Chondrocyte (in vitro differentiated cells): ENCODE measurements at places on chromosomes 12 and 14. TPM values are rescaled to one million over a fixed set of nuclear protein-coding genes. Genes with fewer than 3 reads are reported as not detected.

- no peak overlapping the region for H3K27ac ChIP-seq
- no peak overlapping the region for H3K4me3 ChIP-seq
- no peaks in the 10 kb centered on the region for H3K27me3 ChIP-seq
- no peak for DNase-seq
Measured at GRCh38 chr12:125657681-125658080, 592.4 kb downstream of the AACS start.

DNA sequence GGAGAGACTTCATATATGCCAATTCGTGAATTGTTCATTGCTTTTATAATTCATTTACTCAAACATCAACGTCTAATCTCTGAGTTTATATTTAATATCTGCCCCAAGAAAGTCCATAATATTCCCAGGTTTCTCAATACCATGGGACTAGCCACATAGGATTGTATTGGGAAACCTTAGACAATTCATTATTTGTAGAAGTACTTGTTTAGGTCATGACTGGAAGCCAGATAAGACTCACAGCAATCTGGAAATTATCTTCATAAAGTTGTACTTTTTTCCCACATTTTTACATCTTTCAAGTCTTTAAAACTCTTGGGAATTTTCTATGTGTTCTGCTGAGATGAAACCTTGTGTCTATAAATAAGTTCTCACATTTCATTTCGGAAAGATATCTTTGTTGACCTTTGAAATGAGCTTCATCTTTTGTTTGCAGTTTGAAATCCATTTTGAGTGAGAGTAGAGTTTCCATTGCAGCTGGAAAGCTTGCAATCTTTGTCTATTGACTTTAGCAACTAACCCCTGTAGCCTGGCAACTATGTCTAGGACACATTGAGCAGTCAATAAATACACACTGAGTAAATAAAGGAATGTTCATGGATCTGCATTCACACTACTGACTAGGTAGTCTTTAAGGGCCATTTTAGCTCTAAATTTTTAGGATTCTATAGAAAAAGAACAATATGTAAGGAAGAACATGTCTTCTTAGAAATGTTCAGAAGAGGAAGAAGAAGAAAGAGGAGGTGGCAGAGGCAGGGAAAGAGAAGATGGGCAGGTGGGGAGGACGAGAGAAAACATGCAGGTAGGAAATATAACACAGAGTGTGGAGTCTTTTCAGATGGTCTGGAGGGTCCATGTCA lies 154.4 kb downstream of the LRIG3 start:
- no peak for DNase-seq
- H3K4me1 ChIP-seq: peaks cover 50% of the 10 kb centered on the region
- H3K36me3 ChIP-seq: peaks cover 7% of the 10 kb centered on the region
- H3K27ac ChIP-seq: peak overlapping the region; percentile 54
- H3K4me3 ChIP-seq: no peak overlapping the region

- no peak for DNase-seq
- no peaks in the 10 kb centered on the region for H3K27me3 ChIP-seq
- no peak overlapping the region for H3K27ac ChIP-seq
- H3K4me3 ChIP-seq: no peak overlapping the region
- no peaks in the 10 kb centered on the region for H3K36me3 ChIP-seq
Measured at GRCh38 chr12:91565246-91565645, 382.6 kb upstream of the DCN start.

DNA sequence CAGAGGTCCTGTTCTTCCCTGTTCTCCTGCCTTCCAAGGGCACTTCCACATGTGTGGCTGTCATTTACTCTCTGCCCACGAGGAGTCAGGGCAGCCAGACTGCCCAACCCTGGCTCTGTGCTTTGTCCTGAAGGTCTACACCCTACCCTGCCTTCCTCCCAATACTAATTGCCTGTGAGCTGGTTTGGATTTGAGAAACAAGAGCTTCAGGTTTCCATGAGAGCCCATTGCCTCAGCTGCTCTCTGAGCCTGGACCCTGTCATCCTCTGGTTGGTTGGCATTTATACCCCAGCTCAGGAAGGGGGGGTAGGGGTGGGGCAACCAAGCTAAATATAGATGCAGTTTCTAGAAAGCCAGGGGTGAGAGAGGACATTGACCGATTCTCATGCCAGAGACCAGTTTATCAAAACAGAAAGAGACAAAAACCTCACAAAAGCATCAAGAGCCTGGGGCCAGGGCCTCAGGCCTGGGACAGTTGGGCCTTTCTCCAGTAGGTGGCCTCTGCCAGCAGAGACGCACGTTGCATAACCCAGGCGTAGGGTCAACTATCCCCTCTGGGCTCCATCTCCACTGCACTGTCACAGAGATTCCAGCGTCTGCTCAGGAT lies 34.5 kb downstream of the VDR start:
- DNase-seq: no peak
- no peak overlapping the region for H3K4me3 ChIP-seq
- H3K36me3 ChIP-seq: peaks cover under 1% of the 10 kb centered on the region
- H3K27me3 ChIP-seq: no peaks in the 10 kb centered on the region

DNA sequence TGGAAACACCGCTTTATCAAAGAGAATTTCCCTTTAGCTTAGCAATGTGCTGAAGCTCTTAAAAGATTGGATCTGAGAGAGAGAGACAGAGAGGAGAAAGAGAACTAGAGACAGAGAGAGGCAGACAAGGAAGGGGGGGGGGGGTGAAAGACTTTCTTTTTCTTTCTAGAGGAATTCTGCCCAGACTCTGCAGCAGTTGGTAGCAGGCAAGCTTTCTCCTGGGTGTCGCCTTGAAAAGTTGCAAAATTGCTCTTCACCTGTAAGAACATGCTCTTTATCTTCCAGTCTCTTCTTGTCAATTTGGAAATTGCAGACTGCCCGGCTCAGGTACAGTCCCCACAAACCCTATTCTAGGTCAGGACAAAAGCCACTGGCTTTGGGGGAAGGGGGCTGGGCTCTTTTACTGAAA lies 2.9 kb upstream of the OTX2 start:
- H3K36me3 ChIP-seq: peaks cover 5% of the 10 kb centered on the region
- no peak overlapping the region for H3K4me3 ChIP-seq
- H3K27me3 ChIP-seq: peaks cover 80% of the 10 kb centered on the region
- DNase-seq: no peak

DNA sequence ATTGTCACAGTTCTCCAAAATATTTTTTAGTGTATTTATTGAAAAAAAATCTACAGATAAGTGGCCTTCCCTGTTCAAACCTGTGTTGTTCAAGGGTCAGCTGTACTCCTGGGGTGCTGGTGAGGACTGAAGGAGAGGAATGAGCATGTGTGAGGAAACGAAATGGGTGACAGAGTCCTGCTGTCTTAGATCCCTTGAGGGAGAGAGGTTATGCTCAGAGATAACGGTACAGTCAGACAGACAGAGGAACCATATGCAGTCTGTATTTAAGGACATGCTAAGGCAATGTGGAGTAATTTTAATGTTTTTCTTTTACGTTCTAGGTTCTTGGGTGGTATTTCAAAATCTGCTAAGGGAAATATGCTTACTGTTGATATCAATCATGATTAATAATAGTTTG lies 352.9 kb upstream of the RGS6 start:
- no peak overlapping the region for H3K4me3 ChIP-seq
- no peak for DNase-seq
- no peaks in the 10 kb centered on the region for H3K27me3 ChIP-seq
- H3K4me1 ChIP-seq: peaks cover 76% of the 10 kb centered on the region
- no peaks in the 10 kb centered on the region for H3K36me3 ChIP-seq

DNA sequence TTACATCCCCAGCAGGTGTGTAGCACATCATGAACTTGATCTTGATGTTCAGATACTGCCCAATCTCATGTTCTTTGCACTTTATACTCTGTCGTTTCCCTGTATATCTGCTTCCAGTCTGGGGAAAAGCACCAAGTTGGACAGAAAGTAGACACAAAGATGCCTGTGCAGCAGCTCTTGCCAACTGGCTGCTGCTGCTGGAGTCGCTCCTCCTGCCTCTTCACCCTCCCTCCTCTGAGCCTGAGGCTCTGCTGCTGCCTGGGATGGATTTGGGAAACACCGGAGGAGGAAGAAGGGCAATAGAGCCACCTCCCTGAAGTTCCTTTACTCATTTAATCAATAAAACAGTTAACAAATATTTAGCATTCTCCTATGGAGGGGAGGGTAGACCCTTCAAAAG lies 32.4 kb downstream of the ADCK1 start:
- DNase-seq: no peak
- H3K27ac ChIP-seq: no peak overlapping the region
- H3K4me1 ChIP-seq: no peaks in the 10 kb centered on the region
- H3K36me3 ChIP-seq: peaks cover 18% of the 10 kb centered on the region
- H3K4me3 ChIP-seq: no peak overlapping the region

DNA sequence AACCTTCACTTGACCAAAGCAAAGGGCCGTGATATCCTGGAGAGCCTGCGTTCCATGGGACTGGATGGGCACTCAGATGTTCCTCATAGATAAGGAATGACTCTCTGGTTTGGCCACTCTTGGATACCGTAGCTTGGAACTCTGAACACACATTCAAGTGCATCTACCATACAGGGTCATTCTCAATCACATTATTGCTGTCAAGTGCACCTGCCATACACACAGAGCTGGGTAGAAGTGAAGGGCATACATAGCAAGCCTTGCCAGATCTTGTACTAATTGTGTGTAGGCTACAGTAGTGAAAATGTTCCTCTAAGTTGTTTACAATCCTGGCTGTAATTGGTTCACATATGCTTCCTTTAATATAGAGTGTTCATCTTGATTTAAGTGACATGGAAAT lies 58.3 kb downstream of the PELI2 start:
- DNase-seq: no peak
- H3K36me3 ChIP-seq: peaks cover 4% of the 10 kb centered on the region
- peaks cover 30% of the 10 kb centered on the region for H3K4me1 ChIP-seq
- no peak overlapping the region for H3K4me3 ChIP-seq
- no peaks in the 10 kb centered on the region for H3K27me3 ChIP-seq

- H3K27ac ChIP-seq: no peak overlapping the region
- H3K27me3 ChIP-seq: peaks cover 3% of the 10 kb centered on the region
- no peaks in the 10 kb centered on the region for H3K4me1 ChIP-seq
- H3K4me3 ChIP-seq: no peak overlapping the region
Measured at GRCh38 chr12:115828168-115828567, 449.3 kb downstream of the MED13L start.

DNA sequence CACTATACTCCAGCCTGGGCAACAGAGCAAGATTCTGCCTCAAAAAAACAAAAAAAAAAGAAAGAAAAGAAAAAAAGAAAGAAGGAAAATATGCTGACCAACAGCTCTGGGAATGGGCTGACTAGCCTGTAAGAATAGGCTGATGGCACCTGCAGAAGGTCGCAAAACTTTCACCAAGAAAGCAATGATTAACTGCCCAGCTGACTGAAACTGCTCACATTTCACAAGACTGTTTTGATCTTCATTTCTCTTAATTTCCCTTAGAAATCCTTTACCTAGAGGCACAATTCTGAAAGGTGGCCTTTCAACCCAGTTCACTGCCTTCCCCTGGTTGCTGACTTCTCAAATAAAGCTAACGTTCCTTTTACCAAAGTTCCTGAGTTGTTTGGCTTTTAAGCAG lies 12.4 kb downstream of the BEST3 start:
- no peaks in the 10 kb centered on the region for H3K36me3 ChIP-seq
- H3K4me3 ChIP-seq: no peak overlapping the region
- DNase-seq: no peak
- H3K27me3 ChIP-seq: no peaks in the 10 kb centered on the region

- no peak overlapping the region for H3K4me3 ChIP-seq
- peaks cover 2% of the 10 kb centered on the region for H3K27me3 ChIP-seq
- no peak overlapping the region for H3K27ac ChIP-seq
- DNase-seq: no peak
- H3K36me3 ChIP-seq: no peaks in the 10 kb centered on the region
Measured at GRCh38 chr12:14135996-14136395, 154.6 kb upstream of the GRIN2B start.

GRCh38 chr12:115943630-115944391 lies 333.7 kb downstream of the MED13L start:
- peaks cover 6% of the 10 kb centered on the region for H3K4me1 ChIP-seq
- DNase-seq: no peak
- no peaks in the 10 kb centered on the region for H3K27me3 ChIP-seq
- peaks cover 4% of the 10 kb centered on the region for H3K36me3 ChIP-seq

GRCh38 chr12:47276621-47277309 lies 197.0 kb upstream of the AMIGO2 start:
- peak overlapping the region; percentile 37 for H3K27ac ChIP-seq
- H3K36me3 ChIP-seq: no peaks in the 10 kb centered on the region
- no peak overlapping the region for H3K4me3 ChIP-seq
- H3K27me3 ChIP-seq: no peaks in the 10 kb centered on the region

DNA sequence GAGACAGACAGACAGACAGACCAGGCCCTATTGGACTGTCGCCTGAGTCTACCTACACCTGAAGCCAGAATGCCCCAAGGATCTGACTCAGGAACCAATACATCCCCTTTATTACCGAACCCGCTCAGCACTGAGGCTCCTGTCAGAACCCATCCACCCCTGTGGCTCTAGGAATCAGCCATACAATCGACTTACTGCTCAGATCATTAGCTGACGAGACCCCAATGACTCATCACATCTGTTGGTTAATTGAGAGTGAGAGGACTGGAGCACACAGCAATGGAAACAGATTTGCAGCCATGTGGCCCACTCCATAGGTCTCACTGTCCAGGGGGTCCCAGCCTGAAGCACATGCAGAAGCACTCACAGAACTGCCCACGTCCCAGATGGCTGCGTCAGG lies 15.2 kb downstream of the ITPK1 start:
- H3K27ac ChIP-seq: no peak overlapping the region
- H3K27me3 ChIP-seq: no peaks in the 10 kb centered on the region
- no peaks in the 10 kb centered on the region for H3K4me1 ChIP-seq
- no peaks in the 10 kb centered on the region for H3K36me3 ChIP-seq
- no peak overlapping the region for H3K4me3 ChIP-seq

GRCh38 chr14:53563628-53564027 lies 393.0 kb downstream of the BMP4 start:
- no peaks in the 10 kb centered on the region for H3K27me3 ChIP-seq
- H3K4me3 ChIP-seq: no peak overlapping the region
- no peak overlapping the region for H3K27ac ChIP-seq
- H3K36me3 ChIP-seq: peaks cover 3% of the 10 kb centered on the region
- DNase-seq: no peak
- H3K4me1 ChIP-seq: no peaks in the 10 kb centered on the region

DNA sequence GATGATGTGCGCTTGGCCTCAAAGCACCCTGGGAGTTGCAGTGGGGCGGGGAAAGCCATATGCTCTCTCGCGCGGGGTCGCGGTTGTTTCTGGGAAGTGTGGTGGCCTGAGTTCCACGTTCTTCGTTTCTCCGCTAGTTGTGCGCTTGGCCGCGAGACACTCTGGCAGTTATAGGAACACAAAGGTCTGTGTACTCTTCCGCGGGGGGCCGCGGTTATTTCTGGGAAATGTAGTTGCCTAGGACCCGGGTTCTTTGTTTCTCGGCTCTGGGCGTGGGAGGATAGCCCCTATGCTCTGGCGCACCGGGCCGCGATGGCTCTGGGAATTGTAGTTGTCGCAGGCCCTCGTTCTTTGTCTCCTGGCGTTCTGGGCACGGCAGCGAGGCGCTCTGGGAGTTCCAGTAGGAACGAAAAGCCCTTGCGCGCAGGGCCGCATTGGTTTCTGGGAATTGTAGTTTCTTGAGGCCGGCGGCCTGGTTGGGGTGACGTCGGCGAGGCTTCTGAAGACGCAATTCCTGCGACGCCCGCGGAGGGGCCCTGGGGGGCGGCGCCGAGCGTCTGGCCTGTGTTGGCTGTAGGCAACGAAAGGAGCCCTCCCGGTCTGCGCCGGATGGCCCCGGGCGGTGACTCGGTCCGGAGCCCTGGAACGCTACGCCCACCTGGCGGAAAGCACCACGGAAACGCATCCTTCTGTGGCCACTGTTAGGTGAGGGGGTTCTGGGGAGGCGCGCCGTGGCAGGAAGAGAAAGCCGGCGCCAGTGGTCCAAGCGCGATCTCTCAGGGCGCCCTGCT lies at the start of gene ZNF140:
Gene ZNF140 (plus strand): TSS at position 556 of the 791 bp plus-strand sequence. CDS start 398 bp downstream, outside the sequence.
- H3K4me1 ChIP-seq: no peaks in the 10 kb centered on the region
- DNase-seq: peak; percentile 97
- H3K27ac ChIP-seq: no peak within 1 kb of the TSS
- peaks cover 52% of the 10 kb centered on the region for H3K36me3 ChIP-seq

TBX5 gene
- not detected in 3 replicates for total RNA-seq

NUDT14 gene
- total RNA-seq: 13.7 to 37.4 TPM (median 35.0 TPM) in 3 replicates

ENDOU gene
- total RNA-seq: not detected in 3 replicates

HVCN1 gene
- 1.2 to 1.3 TPM (median 1.2 TPM) in 3 replicates for total RNA-seq

TC2N gene
- 9.1 to 14.4 TPM (median 11.2 TPM) in 3 replicates for total RNA-seq

STAC3 gene
- total RNA-seq: 1.1 to 2.8 TPM (median 1.3 TPM) in 3 replicates
